GM04504 (cell line): ENCODE measurements at places on chromosomes 3 and 15.

- no peak for DNase-seq
These were observed 3.4 kb downstream of the B4GALT4 start for GRCh38 chr3:119237299-119237698.

DNA sequence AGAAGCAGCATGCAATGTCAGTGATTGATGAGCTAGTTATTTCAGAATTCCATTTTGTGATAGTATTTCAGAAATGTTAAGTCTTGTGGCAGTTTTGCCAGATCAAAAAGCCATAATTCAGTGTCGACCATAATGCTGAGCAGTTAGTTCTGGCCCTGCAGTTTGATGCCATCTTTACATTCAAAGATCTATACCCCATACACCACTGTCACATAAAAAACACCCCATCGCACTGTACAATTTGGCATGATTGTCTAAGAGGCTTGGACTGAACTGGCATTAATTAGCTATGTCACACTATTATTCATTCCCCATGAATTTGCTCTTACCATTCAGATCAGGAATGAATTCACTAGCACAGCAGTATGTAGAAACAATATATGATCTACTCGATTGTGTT lies 127.7 kb upstream of the EPHA3 start:
- no peak for DNase-seq

DNA sequence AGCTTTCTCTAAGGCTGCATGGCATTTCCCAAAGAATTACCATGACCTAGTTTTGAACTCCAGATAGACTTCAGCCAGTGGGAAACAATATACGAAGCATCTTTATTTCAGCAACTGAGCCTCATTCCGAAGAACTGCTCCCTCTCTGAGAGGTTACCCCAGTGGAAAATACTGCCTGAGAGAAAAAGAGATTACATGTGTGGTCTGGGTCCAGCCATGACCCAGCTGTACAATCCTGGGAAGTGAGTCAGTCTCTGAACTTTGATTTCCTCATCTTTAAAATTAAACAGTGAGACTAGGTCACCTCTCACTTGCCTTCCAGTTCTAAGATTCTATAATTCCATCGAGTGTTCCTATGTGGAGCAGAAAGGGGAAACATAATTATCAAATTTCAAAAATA lies 42.4 kb downstream of the TNIK start:
- peak; percentile 60 for DNase-seq

GRCh38 chr3:12895391-12896062 lies 54.2 kb upstream of the RPL32 start:
- no peak for DNase-seq

GRCh38 chr15:100832149-100832942 lies 47.3 kb upstream of the ALDH1A3 start:
- DNase-seq, result no peak

GRCh38 chr3:149252272-149252671 lies 30.6 kb upstream of the CP start:
- DNase-seq, result no peak

DNA sequence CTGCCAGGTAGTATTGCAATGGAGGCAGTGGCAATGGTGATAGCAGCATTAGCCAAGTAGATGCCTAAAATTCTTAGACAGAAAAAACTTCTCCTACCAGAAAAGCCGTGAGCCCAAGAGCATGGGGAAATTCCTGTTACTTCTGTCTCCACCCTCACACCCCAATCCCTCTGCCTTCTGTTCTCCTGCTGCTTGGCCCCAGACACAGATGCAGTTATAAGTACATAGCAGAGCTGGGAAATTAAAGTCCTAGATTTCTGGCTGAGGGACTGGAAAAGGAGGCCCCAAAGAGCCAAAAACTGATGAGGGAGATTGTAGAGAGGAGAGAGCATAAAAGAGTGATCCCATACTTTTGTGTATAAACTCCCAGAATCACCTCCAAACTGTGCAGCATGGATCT lies 166.9 kb downstream of the SMAD6 start:
- DNase-seq, result no peak

DNA sequence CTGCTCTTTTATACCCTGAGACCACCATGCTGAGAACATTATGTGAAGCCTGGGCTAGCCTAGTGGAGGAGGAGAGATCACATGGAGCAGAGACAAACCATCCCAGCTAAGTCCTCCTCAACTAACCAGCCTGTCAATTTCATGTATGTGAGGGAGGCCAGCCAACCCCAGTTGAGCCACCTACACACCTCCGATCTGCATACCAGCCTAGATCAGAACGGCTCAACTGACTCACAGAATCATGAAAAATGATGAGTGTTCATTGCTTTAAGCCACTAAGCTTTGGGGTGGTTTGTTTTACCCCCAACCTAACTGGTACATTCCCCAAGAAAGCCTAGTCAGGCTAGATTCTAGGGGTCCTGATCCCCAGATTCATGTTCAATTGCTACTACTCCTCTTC lies 19.4 kb upstream of the CA12 start:
- no peak for DNase-seq

- DNase-seq, result no peak
These were observed 14.3 kb upstream of the DOCK3 start for GRCh38 chr3:50660386-50660785.

GRCh38 chr15:96891046-96891445 lies 560.5 kb downstream of the NR2F2 start:
- DNase-seq, result no peak

- no peak for DNase-seq
These were observed 62.1 kb upstream of the NR2C2 start for GRCh38 chr3:14885307-14885706.

- DNase-seq, result no peak
These were observed 4.2 kb upstream of the CD276 start for GRCh38 chr15:73679964-73680363.

DNA sequence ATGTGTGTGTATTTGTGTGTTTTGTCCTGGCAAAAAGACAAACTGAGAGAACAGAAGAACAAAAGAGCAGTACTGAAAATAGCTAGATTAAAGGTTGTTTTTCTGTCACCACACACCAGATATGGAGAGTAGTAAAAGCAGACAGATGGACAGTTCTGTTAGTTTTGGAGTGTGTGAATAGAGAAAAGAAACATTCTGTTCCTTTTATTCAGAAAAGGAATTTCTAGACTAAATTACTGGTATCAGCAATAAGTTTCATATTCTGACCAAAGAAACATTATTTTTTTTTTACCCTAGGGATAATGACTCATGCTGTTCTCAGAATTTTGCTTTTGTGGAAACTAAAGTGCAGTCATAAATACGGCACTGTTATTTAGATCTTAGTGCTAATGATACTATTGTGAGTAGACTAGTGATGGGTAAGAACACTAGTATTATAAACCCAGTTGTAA lies 32.9 kb downstream of the PIK3CA start:
- peak; percentile 14 for DNase-seq

DNA sequence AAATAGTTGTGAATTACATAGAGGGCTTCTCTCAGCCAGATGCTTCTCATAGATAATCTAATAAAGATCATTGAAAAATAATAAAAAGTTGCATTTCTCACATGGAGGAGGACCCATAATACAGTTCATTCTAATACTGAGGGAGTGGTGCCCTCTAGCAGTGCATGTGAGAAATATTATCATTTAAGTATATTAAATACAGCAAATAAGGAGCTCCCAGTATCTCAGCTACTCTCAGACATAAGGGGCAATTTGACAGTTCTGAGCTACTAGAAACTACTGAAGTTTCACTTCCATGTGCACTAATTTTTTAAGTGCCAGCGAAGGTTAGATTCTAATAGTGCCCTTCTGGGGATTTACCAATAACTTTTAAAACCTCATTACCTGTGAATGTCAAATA lies 188.3 kb downstream of the IL5RA start:
- DNase-seq, result no peak

DNA sequence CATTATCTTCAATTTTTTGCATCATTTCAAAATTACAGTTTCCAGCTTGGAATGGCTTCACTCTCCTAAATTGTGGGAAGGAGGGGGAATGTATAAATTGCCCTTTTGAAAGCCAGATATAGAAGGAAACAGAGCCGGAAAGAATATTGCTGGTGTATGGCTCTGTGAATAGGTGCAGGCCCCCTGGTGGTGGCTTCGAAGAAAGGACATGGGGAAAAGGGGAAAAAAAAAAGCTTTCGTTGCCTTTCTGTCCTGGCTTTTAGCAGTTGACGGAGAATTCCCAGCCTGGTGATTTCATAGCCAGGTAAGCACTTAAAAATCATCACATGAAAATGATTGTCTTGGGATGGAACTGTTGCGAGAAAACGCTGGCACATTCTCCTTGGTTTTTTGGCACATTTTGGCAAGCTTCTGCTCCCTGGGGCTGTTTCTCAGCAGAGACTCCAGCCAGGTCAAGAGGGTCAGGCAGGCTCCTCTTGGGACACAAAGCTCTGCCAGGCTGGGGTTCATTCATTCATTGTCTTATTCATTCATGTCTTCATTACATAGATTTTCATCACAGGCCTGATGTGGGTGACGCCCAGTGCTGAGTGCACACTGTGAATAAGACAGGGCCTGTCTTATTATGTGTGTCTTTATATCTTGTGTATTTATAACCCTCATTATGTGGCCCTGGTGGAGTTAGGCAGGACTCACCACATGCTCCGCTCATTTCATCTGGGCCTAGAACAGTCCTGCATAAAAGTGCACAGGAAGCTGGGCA lies 300.0 kb upstream of the TPM1 start:
- DNase-seq, result peak; percentile 92

GRCh38 chr15:31302029-31302657 lies 24.5 kb upstream of the KLF13 start:
- no peak for DNase-seq

- DNase-seq, result no peak
These were observed 21.1 kb downstream of the CCRL2 start for GRCh38 chr3:46427916-46428833.

GRCh38 chr3:45972534-45973402 lies 22.9 kb downstream of the FYCO1 start:
- DNase-seq, result peak; percentile 66

- DNase-seq, result no peak
These were observed 149.7 kb downstream of the KLF13 start for GRCh38 chr15:31476236-31476810.

GRCh38 chr15:31579976-31580375 lies 253.3 kb downstream of the KLF13 start:
- no peak for DNase-seq

DNA sequence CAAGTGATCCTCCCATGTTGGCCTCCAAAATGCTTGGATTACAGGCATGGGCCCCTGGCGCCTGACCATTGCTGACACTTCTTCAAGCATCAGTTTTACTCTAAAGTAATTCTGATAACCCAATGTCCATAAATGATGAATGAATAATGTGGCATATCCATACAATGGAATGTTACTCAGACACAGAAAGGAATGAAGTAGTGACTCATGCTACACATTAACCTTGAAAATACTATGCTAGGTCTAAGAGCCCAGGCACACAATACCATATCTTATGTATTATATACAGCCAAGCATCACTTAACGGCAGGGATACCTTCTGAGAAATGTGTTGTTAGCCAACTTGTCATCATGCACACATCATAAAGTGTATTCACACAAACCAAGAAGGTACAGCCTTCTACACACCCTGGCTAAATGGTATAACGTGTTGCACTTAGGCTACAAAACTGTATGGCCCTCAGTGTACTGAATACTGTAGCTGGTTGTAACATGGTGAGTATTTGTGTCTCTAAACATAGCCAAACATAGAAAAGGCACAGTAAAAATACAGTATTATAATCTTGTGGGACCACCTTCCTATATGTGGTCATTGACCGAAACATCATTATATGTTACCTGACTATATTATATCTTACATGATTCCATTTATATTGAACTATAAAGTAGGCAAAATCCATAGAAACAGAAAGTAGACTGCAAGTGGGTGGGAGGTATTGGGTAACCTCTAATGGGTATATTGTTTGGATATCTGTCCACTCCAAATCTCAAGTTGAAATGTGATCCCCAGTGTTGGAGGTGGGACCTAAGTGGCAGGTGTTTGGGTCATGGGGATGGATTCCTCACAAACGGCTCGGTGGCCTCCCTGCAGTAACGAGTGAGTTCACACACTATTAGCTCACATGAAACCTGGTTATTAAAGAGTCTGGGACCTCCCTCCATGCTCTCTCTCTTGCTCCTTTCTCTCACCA lies 31.4 kb downstream of the MKRN2 start:
- no peak for DNase-seq

GRCh38 chr3:182809531-182809930 lies 16.2 kb downstream of the ATP11B start:
- DNase-seq, result no peak

- DNase-seq, result peak; percentile 54
These were observed 1033.7 kb downstream of the ROBO1 start for GRCh38 chr3:78734048-78734637.

- no peak for DNase-seq
These were observed 21.6 kb downstream of the RPL22L1 start for GRCh38 chr3:170848292-170848917.

DNA sequence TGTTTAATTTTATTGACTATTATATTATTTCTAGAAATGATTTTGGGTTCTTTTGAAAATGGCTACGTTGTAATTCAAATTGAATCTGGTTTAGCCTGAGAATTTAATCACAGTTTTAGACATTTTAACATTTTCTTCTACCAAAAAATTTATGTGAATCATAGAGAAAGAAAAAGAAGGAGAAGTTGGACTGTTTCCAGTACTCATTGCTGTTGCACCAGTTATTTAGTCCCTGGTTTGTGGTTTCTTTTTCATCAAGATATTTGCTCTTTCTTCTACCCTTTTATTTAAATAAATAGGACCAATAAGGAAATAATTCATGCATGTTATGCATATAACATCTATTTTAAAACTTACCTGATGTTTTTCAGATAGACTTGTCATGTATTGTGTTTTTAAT lies 1337.1 kb downstream of the ROBO1 start:
- no peak for DNase-seq

DNA sequence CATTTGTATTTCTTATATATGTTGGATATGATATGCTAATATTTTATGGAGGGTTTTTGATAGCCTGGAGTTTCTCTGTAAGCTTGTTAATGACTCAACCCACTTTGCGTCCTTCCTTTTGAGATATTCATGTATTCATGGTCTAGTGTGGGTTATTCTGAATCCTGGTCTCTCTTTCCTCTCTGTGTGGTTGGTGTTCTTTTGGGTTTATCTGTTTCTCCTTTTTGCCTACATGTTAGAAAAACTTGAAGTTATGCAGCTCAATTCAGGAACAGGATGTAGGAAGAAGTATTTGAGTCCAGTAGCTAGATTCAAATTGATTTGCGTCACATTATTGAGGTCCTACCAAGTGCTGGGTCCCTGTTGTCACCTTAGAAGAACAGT lies 28.1 kb downstream of the CMTM7 start:
- no peak for DNase-seq

DNA sequence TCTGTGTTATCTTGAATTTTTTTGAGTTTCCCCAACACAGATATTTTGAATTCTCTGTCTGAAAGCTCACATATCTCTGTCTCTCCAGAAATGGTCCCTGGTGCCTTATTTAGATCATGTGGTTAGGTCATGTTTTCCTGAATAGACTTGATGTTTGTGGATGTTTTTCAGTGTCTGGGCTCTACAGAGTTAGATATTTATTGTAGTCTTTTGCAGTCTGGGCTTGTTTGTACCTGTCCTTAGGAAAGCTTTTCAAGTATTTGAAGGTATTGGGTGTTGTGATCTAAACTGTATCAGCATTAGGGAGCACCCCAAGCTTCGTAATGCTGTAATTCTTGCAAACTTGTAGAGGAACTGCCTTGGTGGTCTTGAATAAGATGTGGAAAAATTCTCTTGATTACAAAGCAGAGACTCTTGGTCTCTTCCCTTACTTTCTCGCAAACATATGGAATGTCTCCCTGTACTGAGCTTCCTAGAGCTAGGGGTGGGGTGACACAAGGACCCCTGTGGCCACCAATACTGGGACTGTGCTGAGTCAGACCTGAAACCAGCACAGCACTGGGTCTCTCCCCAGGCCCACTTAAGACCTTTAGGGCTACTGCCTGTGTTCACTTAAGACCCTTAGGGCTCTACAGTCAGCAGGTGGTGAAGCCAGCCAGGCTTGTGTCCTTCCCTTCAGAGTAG lies 26.5 kb downstream of the TM4SF18 start:
- DNase-seq, result no peak

GRCh38 chr3:43363621-43364266 lies 77.4 kb downstream of the SNRK start:
- DNase-seq, result peak; percentile 66
